A549 treated with AZD2906 at 1 μM for 4 hours (cell line): ENCODE measurements at places on chromosomes 5 and 9. TPM values are rescaled to one million over a fixed set of nuclear protein-coding genes. Genes with fewer than 3 reads are reported as not detected.

Gene SMIM33
- not detected in 5 replicates for total RNA-seq

Gene GGTA1
- total RNA-seq = not detected in 5 replicates

Gene SH2D3C
- total RNA-seq = 0.05 to 0.16 TPM (median 0.08 TPM) in 4 of 5 replicates, not detected in the other

Gene NEUROG1
- total RNA-seq = not detected in 5 replicates

Gene FOXD4L6
- total RNA-seq = 0.06 to 0.09 TPM in 2 of 5 replicates, not detected in the others

Gene C6
- not detected in 5 replicates for total RNA-seq

Gene GRXCR2
- total RNA-seq = not detected in 5 replicates

Gene LCN10
- 0.03 to 0.14 TPM in 2 of 5 replicates, not detected in the others for total RNA-seq

Gene DCAF12
- total RNA-seq = 34.3 to 41.6 TPM (median 39.5 TPM) in 5 replicates

Gene NR2F1-AS1
- 2.6 to 4.3 TPM (median 3.0 TPM) in 5 replicates for total RNA-seq

Gene TMEM215
- 0.02 to 0.03 TPM in 2 of 5 replicates, not detected in the others for total RNA-seq

Gene BICD2
- total RNA-seq = 28.4 to 34.4 TPM (median 31.4 TPM) in 5 replicates

Gene KIF4B
- total RNA-seq = 0.01 to 0.06 TPM (median 0.03 TPM) in 4 of 5 replicates, not detected in the other

Gene TICAM2
- 0.66 to 1.3 TPM (median 1.1 TPM) in 5 replicates for total RNA-seq

Gene N4BP3
- 0.77 to 1.1 TPM (median 1.0 TPM) in 5 replicates for total RNA-seq

Gene LPAR1
- 21.4 to 23.8 TPM (median 22.1 TPM) in 5 replicates for total RNA-seq

Gene GRPEL2
- total RNA-seq = 6.6 to 10.8 TPM (median 7.3 TPM) in 5 replicates

Gene KIAA0825
- total RNA-seq = 0.52 to 0.60 TPM (median 0.53 TPM) in 5 replicates

Gene RHOBTB3
- 8.1 to 11.0 TPM (median 9.1 TPM) in 5 replicates for total RNA-seq

Gene CENPH
- 26.3 to 30.6 TPM (median 27.4 TPM) in 5 replicates for total RNA-seq

Gene ZNF366
- total RNA-seq = not detected in 5 replicates

Gene C5orf58
- total RNA-seq = not detected in 5 replicates

Gene TMEM232
- total RNA-seq = 0.10 to 0.34 TPM (median 0.27 TPM) in 4 of 5 replicates, not detected in the other

Gene CACNA1B
- total RNA-seq = 0.02 to 0.06 TPM (median 0.03 TPM) in 5 replicates
